ENCODE measurements at places on chromosomes 3 and 15.
A peak's percentile ranks its signal among the peaks of the same experiment; 100 is the strongest.

- no peak for DNase-seq
Measured at GRCh38 chr3:99699841-99700240, 61.4 kb downstream of the COL8A1 start.

DNA sequence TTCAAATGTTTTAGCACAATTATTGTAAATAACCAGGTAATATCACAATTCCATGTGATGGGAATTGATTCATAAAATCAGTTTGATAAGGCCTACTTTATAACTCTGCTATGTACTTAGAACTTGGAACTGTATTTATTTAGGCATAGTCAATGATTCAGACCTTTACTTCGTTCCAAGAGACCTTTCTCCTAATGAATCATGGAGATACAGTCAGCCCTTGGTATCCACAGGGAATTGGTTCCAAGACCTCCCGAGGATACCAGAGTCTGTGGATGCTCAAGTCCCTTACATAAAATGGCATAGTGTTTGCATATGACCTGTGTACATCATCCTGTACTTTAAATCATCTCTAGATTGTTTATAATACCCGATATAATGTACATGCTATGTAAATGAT lies 60.8 kb upstream of the UMPS start:
- no peak for DNase-seq

GRCh38 chr3:122200661-122201060 lies 17.2 kb downstream of the CASR start:
- no peak for DNase-seq

GRCh38 chr3:27317096-27317495 lies 52.1 kb downstream of the NEK10 start:
- no peak for DNase-seq

DNA sequence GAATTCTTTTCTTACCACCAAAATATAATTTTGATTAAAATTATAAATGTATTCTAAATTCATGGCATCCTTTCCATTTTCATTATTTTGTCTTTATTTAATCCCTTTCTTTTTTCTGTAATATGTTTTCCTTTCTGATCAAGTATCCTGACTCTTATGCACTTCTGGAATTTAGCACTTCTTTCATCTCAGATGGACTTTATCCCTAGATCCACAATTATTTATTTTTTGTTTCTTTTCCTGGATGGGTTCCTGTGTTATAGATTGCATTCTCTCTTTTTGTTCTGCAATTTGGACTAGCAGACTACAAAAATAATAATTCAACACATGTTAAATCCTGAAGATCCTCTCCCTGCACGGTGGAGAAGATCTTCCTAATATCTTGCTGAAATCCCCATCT lies 76.9 kb upstream of the CDIN1 start:
- no peak for DNase-seq

- no peak for DNase-seq
Measured at GRCh38 chr3:185087419-185087818, 65.4 kb downstream of the C3orf70 start.

DNA sequence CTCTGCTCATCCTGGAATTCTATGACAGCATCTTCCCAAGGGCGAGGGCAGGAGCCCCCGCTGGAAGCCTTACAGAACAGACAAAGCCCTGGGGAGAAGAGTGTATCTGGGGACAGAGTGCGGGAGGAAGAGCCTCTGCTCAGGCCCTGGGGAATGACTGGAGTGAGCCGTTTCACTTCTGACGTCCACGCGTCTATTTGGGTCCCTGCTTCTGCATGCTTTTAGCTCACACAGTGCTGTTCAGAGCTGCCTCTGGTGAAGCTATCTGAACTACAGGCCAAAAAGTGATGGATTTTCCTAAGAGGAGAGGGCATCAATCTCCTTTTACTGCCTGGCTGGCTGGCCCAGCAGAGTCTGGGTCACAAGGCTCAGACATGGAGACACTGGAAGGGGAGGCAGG lies 311.8 kb downstream of the NTRK3 start:
- DNase-seq, result no peak

DNA sequence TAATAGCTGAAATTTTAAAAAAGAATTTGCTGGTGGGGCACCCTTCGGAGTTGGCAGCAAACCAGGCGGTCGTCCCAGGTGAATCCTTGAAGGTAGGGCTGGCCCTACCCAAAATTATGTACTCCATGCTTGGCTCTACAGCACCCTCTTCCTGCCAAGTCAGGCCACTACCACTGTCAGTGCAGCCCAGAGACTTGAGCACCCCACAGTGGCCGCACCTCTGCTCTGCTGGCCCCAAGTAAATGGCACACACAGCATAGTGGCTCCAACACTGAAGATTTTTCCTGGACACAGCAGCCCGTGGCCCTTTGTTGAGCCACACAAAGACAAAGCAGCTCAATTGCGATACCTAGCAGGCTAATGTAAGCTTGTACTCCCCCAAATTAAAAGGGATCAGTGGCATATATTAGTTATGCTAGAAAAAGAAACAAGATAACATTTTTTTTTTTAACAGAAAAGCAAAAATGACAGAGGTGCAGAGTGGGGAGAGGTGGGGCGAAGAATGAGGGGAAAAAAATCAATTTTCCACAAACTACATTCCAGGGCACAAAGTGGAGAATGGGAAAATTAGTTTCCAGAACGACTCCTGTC lies 250.5 kb downstream of the UACA start:
- DNase-seq, result no peak

DNA sequence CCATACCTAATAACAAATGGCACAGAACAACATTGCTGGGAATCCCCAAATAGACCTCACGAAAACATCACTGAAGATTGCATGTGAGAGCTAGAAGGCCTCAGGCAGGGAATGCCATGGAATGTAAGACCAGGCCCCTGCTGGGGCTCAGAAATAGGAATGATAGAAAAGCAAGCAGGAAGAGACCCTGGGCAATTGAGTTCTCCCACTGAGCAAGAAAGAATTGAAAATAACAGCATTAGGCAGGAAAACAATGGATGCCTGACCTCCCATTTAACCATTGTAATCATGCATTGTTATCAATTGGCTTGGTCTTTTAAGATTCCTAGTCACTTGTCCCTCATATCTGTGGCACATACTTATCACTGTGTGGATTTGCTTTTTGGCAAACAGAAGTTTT lies 581.6 kb downstream of the FHIT start:
- no peak for DNase-seq

- DNase-seq, result peak; percentile 91
Measured at GRCh38 chr3:120450600-120451271, at the start of gene FSTL1. Gene FSTL1 (minus strand): TSS chr3:120450992. CDS start chr3:120450746, 246 bp downstream.

- no peak for DNase-seq
Measured at GRCh38 chr3:13063225-13063624, 10.0 kb downstream of the IQSEC1 start.

- no peak for DNase-seq
Measured at GRCh38 chr3:80785475-80785874, 976.0 kb downstream of the GBE1 start.

DNA sequence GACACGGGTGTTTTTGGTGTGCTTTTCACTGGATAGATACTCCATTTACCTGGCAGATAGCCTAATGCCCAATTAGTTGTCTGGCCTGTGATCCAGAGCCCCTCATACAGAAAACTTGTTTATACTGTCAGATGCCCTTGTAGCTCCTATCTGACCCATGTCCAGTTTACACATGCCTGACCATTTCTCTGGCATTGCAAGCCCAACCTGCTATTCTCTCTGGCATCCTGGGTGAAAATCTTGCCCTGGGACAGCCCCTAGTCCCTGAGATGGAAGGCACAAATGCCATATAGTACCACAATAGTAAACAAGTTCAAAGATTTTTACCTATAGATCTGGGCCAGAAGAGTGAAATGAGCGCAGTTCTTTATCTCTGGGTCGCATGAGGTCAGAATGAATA lies 212.6 kb downstream of the ZBBX start:
- no peak for DNase-seq

DNA sequence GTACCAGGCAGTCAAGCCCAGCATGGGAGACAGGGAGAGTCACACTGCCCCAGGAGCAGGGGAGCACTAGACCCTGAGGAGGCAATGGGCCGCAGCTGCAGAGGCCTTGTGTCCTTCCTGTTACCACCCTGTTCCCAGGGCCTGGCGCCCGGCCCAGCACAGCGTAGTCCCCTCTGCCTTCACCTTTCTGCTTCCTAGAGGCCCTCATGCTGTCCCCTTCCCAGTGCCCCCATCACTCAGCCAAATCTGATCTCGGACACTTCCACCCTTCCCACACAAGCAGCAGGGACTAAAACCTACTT lies 6.9 kb upstream of the TBC1D2B start:
- no peak for DNase-seq

DNA sequence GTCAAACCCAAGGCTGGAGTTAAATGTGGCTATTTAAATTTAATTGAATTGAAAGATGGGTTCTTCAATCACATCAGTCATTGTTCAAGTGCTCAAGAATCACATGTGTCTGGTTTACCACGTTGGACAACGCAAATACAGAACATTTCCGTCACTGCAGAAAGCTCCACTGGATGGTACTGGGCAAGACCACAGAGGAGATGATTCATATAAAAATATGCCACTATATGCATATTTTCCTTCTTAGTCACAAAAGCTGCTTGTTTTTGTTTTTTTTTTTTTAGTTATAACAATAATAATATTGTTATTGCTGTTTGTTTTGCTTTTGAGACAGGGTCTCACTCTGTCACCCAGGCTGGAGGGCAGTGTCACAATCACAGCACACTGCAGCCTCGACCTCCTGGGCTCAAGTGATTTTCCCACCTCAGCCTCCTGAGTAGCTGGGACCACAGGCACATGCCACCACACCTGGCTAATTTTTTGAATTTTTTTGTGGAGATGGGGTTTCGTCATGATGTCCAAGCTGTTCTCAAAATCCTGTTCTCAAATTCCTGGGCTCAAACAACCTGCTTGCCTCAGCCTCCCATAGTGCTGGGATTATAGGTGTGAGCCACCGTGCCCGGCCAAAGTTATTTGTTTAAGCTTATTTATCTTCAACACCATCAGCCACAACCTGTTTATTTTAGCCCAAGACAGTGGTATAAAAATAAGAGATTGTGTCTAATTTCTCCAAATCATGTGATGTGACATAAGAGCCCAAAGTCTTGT lies 19.4 kb downstream of the RTP3 start:
- DNase-seq, result no peak

GRCh38 chr3:155646669-155647068 lies 98.2 kb downstream of the PLCH1 start:
- no peak for DNase-seq

- DNase-seq, result no peak
Measured at GRCh38 chr3:70020906-70021660, 21.6 kb downstream of the SAMMSON start.

DNA sequence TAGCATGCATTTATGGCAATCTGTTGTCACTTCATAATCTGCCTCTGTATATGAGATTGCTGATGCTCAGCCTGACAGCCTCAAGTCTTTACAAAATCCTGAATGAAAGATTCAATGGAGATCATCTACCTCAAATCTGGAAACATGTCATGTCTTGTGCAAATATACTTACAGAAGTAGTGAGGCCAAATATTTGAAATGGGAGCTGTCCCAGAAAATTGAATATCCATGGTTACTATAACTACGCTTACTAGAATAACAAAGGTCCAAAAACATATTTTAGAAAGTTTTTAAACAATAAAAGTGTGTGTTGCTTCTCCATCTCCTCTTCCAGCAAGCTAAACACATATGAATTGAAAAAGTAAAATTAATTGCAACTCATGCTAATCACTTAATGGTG lies 133.2 kb upstream of the DPH6 start:
- no peak for DNase-seq

- DNase-seq, result no peak
Measured at GRCh38 chr3:12964711-12965612, 108.3 kb downstream of the IQSEC1 start.

GRCh38 chr3:139574026-139574947 lies 34.7 kb upstream of the RBP1 start:
- peak; percentile 53 for DNase-seq

DNA sequence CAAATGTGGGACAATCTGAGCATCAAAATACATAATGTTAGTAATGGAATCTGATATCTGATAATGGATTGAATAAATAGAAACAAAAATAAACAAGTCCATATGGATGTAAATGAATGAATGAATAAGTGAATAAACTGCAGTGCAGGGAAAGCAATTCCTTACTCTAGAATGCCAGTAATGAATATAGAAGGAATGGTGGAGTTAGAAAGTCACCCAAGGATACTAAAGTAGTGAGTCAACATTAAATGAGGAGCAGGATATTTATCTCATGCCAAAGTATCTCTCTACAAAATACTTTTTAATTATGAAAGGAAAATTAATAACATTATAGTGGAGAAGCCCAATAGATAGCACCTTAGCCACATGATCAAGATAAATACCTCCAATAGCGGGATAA lies 300.3 kb downstream of the FEZF2 start:
- DNase-seq, result no peak

DNA sequence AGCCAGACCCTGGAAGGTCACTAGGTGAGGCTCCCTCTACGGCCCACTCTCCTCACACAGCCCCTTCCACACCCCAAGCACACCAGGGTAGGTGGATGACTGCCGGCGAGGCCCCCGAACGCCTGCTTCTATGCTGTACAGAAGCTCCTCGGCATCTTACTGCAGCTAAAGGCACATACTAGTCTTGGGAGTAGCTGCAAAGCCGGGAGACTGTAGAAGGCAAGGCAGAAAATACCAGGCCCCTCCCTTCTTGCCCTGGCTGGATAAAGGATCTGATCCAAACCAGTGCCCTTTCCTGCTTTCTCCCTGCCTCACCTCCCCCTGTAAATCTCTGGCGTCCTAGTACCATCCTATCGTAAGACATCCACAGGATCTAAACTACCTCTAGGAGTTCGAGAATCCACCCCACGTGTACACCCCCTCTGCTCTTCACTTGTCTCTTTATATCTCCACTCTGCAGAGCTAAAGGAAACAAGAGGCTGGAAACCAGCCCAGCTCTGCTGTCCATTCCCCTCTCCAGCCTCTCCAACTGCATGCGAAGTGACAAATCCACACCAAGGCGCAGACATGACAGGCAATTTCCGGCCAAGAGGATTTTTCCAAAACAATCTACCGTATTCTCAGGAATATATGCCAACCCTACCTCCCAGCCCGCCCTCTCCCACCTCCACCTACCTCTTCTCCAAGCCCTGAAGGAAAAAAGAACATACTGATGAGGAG lies 11.8 kb downstream of the TNK2 start:
- peak; percentile 79 for DNase-seq
